Stimulated activated CD4-positive, alpha-beta T cell treated with anti-CD3 and anti-CD28 coated beads, Interleukin-1b, Interleukin-23, amount 100 ng/mL, for 48 hours (primary cell): ENCODE measurements at places on chromosomes 3 and 15.

- no peak for DNase-seq
Observed at GRCh38 chr3:150296966-150297365, 111.1 kb upstream of the TSC22D2 start.

- no peak for DNase-seq
Observed at GRCh38 chr3:94293793-94294195, 230.9 kb downstream of the NSUN3 start.

DNA sequence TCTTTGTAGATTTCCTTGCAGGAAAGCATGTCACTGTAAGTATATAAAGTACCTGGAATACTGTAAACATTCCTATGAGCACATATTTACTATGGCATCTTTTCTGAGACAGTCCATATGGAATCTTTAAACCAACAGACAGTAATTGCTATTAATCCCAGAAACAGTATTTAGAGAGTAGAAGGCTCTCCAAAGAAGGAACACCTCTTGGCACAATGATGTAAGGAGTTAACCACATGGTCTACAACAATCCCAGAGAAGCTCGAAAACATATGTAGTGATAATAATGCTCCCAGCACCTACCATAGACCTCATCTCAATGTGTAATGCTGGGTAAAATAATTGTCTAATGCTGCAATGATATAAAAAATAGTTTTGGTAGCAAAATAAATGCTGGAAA lies 95.8 kb upstream of the IL12A start:
- DNase-seq, result no peak

DNA sequence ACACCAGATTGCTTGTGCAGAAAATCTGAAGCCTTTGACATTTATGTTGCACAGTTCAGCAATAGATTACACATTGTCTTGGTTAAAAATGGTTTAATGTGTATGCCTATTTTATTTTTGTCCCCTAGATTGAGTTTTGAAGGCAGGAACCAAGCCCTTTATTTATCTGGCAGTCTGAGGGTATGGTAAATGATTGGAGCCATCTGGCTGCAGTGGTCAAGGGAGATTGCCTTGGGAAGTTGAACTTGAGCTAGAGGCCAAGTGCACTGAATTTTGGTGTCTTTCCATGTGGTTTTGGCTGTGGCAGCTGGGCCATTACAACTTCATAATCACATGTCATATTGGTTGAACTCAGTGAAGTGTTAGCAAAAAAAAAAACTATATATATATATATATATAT lies 248.7 kb upstream of the C2CD4B start:
- DNase-seq, result no peak

DNA sequence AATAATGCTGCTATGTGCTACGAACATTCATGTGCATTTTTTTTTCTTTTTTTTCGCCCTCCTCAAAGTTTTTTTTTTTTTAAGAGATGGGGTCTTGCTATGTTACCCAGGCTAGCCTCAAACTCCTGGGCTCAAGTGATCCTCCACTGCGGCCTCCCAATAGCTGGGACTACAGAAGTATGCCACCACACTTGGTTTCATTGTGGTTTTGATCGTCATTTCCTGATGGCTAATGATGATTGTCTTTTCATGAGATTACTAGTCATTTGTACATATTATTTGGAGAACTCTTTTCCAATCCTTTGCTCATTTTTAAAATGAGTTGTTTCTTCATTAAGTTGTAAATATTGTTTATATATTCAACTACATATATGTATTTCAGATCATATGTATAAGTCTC lies 48.8 kb downstream of the FBXO22 start:
- DNase-seq, result no peak

DNA sequence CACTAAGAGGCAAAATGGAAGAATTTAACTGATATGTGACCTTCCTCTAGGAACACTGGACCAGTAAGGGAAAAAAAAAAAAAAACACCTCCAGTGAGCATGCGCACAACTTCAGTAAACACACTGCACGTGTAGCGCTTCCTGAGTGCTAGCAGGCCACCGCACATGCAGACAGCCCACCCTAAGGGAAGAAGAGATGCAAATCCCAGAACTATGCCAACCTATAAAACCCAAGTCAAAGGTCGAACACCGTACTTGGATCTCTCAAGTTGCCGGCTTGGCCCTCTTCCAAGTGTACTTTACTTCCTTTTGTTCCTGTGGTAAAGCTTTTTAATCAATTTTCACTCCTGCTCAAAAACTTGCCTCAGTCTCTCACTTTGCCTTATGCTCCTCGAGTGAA lies 64.5 kb upstream of the CADPS start:
- no peak for DNase-seq

DNA sequence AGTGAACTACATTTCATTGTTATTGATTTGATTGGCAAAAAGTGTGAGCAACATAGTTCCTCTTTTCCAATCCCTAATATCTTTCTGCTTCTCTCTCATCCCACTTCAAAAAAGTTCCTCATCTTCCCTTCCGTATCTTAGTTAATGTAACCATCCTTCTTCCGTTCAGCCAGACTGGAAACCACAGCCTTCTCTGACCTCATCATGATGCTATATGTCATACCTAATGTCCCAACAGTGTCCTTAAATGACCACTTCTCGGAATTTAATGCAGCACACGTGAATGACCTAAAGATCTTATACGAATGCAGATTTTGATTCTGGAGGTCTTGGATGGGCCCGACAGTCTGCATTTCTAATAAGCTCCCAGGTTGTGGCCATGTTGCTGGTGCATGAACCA lies 320.3 kb upstream of the SATB1 start:
- no peak for DNase-seq

DNA sequence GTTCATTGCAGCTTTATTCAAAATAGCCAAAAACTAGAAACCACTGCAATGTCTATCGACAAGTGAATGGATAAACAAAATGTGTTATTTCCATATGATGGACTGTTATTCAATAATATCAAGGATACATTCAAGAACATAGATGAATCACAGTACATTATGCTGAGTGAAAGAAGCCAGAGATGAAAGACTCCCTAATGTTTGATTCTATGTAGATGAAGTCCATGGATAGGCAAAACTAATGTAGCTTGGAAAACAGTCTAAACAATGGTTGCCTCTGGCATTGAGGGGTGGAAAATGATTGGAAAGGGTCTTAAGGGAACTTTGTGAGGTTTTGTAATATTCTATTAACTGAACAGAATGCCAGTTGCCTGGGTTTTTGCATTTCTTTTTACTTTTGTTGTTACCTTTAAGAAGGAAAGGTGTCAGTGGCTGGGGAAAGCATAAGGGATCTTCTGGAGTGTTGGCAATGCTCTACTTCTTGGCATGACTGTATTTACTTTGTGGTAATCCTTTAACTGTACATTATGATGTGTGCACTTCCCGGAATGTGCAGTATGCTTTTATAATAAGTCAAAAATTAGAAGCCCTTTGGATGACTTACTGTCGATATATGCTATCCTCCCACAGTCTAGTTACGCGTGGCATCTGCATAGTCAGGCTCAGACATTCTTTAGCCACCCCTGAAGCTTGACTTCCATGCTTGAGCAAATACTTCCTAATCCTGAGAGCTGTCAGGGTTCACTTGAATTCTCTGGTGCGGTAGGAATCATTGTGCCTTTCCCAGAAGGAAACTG lies 20.5 kb upstream of the ATP10A start:
- DNase-seq, result no peak

- peak; percentile 77 for DNase-seq
Observed at GRCh38 chr3:194675081-194675640, 3.2 kb upstream of the LSG1 start.

DNA sequence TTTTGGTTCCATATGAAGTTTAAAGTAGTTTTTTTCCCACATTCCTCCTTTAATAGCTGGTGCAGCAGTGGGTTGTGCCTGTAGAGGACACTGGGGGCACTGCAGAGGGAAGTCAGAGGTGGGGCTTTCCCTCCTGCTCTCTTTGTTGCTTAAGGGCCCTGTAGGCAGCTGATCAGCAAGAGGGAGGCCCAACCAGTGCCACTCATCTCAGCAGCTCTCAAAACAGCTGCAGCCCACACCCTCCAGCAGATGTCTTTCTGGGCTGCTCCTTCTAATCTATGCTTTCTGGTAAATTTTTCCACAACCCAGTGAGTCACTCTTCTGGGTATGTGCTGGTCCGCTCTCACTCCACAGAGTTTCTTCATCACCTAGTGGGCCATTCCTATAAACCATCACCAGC lies 263.8 kb downstream of the FEZF2 start:
- DNase-seq, result peak; percentile 1

- no peak for DNase-seq
Observed at GRCh38 chr15:42911058-42911592, 9.5 kb downstream of the TTBK2 start.

GRCh38 chr3:127226946-127227842 lies 34.3 kb downstream of the PRR23E start:
- DNase-seq, result no peak

GRCh38 chr3:71322154-71322553 lies 261.4 kb downstream of the FOXP1 start:
- DNase-seq, result no peak

- DNase-seq, result no peak
Observed at GRCh38 chr3:188187053-188187452, 33.1 kb downstream of the LPP start.

- DNase-seq, result no peak
Observed at GRCh38 chr15:49875392-49875791, 243.6 kb downstream of the ATP8B4 start.

- DNase-seq, result no peak
Observed at GRCh38 chr3:33146791-33147445, 33.1 kb downstream of the CRTAP start.

GRCh38 chr15:76183930-76184649 lies 124.3 kb downstream of the TMEM266 start:
- no peak for DNase-seq

DNA sequence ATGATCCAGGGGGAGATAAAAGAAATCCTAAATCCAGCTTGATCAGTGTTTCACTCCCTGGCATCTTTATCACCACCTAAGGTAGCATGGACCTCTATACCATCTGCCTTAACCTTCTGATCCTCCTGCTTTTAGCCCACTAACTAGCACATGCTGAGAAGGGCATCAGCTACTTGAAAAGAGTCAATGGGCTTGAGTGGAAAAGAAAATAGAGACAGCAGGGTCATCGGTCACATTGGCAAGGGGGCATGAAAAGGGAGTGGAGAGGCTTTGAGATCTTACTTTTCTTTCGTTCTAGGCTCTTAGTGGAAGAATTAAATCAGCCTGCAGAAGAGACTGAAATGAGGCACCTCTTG lies 239 bp upstream of the ZFYVE19 start:
- no peak for DNase-seq

- no peak for DNase-seq
Observed at GRCh38 chr3:192061426-192061825, 600.5 kb downstream of the PYDC2 start.

DNA sequence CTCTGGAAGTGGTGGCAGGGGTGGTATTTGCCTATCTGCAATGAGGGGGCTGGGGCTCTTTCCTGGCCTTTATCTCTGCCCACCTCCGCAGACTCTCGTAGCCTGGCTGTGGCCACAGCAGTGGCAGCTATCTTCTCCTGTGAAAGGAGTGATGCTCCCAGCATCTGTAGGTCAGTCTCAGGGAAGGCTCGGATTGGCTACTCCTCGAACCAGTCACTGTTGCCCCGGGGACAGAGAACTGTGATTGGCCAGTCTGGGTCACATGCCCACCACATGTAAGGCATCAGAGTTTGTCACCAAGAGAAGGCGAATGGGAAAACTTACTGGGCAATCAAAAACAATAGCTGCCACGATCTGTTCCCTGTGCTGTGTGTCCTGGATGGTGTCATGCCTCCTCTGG lies 30.1 kb upstream of the FGD5 start:
- DNase-seq, result no peak

GRCh38 chr3:74693251-74693650 lies 78.8 kb upstream of the CNTN3 start:
- no peak for DNase-seq

- DNase-seq, result no peak
Observed at GRCh38 chr3:157452097-157452496, 15.4 kb downstream of the PTX3 start.

- DNase-seq, result peak; percentile 62
Observed at GRCh38 chr15:91852741-91853510, 582 bp upstream of the SLCO3A1 start.

DNA sequence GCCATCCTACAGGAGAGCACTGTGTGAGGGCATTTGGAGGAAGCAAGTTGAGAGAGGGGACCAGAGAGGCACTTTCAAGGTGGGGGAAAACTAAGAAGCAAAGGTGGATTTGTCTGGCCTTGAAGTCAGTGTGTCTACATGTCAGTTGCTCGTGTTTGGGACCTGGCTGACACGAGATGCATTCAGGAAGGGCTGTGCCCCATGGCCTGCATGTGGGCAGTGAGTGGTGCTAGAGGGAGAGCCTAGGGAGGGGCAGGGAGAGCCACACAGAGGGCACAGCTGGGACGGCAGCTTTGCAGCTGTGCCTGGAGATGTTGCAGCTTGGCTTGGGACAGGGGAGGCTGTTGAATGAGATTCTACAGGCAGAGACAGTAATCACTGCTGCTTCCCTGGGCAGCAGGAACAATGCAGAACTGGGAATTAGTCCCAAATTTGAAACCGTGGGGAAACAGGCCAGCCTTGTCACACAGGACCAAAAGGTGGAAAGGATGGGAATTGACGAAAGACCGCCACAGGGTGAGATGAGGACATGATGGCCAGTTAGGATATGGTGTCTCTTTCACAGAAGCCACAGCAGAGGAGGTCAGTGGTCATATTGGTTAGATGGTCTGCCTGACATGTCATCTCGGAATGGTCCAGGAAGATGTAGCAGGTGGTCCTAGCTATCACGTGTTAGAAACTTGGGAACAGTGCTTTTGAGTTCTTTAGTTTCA lies 10.0 kb downstream of the SEC61A1 start:
- no peak for DNase-seq

- no peak for DNase-seq
Observed at GRCh38 chr15:80266113-80266512, 14.1 kb upstream of the CTXND1 start.

DNA sequence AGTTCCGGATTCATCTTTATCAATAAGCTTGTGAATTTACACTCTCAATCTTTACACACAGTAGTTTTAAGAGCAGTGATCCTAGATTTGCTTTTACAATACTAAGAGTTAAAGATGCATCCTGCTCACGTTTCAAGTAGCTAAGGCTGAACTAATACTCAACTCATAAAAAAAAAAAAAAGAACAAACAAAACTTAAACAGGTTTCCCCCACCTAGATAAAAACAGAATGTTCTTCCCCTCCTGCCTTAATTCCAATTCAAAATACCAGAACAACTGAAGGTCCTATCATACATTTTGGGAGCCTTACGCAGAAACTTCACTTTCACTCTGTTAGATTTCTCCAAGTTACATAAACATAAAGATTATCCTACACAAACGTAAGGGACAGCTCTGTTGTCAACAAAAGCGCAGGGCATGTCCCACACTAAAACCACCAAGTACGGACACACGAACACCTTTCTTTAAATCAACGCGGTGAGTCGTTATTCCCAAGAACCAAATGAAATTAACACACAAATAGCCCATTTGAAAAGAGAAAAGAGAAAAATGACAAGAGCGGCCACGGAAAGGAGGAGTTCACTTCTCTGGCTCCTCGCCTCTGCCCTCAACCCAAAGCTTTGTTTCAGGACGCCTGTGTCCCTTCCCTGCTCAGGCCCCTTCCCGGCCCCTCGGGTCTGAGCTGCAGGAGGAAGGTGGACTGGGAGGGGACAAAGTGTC lies 941 bp downstream of the CBLB start:
- DNase-seq, result no peak
